Daoy (cell line): ENCODE measurements at places on chromosomes 13 and 19. TPM values are rescaled to one million over a fixed set of nuclear protein-coding genes. Genes with fewer than 3 reads are reported as not detected.

- no peak for DNase-seq
Measured at GRCh38 chr19:14616407-14616806, 33.5 kb downstream of the CLEC17A start.

Gene DHDH
- not detected in 2 replicates for total RNA-seq

Gene OLFM4
- not detected in 2 replicates for total RNA-seq

Gene MYO1F
- total RNA-seq: 0.24 TPM in 1 of 2 replicates, not detected in the other

Gene IGSF23
- total RNA-seq: not detected in 2 replicates

- DNase-seq: peak; percentile 44
Measured at GRCh38 chr13:20424949-20425348, 100.7 kb downstream of the CRYL1 start.

DNA sequence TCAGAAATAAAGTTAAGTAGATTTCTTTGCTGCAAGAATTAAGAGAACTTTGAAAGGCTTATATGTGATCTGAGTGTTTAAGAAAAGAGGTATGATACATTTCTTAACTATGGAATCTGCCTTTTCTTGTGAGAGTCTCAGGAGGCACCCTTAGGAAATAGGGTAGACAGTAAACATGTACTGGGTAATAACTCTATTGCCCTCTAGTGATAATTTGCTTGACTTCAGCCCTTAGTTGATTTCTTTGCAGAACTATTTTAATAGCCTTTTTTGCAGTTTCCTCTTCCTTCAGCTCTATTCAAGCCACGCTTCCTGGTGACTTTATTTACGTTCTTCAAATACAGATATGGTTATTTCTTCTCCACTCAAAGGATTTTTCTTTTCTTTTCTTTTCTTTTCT lies 37.0 kb upstream of the CCNA1 start:
- no peak for DNase-seq

GRCh38 chr13:62207388-62207787 lies 791.7 kb upstream of the PCDH20 start:
- DNase-seq: no peak

DNA sequence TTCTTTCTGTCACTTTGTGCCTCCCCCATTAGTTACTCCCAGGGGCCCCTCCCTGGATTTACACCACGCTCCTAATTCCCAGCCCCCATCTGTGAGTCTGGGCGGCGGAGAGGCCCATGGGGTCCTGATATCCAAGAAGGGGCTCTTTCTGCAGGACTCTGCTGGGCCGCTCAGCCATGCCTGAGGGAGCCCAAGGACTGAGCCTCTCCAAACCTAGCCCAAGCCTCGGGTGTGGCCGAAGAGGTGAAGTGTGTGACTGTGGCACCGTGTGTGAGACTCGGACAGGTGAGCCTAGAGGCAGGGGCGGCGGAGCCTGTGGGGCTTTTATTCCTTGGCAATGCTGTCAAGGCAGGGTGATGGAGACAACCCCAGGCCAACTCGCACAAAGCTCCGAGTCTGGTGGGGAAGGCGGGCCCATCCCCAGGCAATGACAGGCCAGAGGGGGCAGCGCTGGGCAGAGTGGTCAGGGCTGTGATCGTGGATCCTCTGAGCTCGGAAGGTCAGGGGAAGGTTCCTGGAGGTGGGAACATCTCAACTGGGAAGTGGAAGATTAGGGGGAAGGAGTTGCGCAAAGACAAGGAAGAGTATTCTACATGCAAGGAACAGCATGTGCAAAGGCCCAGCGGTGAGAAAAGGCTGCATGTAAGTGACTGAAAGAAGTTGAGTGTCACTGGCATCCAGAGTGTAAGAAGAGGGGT lies 1.6 kb downstream of the PLEKHG2 start:
- DNase-seq: peak; percentile 45

Gene ZNF563
- total RNA-seq: 0.91 and 0.95 TPM in 2 replicates

Gene IER2
- total RNA-seq: 23.7 and 27.3 TPM in 2 replicates

- no peak for DNase-seq
Measured at GRCh38 chr19:43766755-43767043, 11.9 kb upstream of the SMG9 start.

Gene DAPK3
- 133 and 135 TPM in 2 replicates for total RNA-seq

DNA sequence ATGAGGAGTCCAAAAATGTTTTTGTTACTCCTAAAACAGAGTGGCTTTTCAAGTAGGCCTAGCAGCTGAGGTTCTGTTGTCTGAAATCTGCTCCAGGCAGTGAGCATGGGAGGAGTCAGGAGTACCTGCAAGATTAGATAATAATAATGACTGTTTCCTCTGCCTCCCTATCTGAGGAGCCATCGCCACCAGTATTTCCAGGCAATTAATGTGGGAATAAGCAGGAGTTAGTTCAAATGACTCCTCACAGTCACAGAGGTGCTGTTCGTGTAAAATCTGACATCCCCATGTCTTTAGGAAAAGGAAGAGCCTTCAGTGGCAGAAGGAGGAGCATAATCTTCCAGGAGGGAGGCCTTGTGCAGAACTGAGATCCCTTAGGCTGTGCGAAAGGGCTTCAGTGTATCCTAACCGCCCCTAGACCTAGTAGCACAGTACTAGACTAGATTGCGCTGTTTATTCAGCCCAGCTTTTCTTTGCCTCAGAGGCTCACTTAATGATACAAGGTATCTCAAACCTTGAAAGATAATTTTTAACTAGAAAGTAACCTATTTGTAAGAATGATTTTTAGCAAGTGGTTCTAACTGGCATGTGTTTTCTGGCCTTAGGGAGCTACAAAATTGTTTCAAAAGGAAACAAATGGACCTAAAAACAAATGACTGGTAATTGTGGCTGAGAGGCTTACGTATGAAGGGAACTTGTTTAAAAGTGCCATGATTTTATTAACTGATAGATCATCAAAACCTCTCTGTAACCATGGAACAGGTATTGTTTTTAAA lies 49.0 kb downstream of the FREM2 start:
- DNase-seq: no peak

DNA sequence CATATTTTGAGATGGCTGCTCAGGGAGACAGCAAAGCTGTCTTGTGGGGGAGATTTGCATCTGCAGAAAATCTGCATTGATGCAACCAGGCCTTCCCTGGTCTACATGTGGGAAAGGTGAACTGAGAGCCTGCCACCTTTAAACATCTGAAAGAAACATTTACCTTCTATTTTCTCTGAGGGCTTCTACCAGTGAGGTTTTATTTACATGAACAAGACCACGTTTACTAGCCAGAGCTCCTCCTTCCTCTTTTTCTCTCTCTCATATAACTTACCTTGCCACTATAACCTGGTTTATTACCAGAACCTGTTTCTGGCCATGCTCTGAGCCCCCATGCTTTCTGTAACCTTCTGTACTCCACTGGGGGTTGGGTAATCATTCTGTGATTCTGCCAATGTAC lies 14.4 kb upstream of the RUBCNL start:
- DNase-seq: no peak
